Activated CD4-positive, alpha-beta T cell treated with anti-CD3 and anti-CD28 coated beads for 48 hours (primary cell): ENCODE measurements at places on chromosomes 6 and 20.

GRCh38 chr6:109187399-109188114, 92.2 kb downstream of the CEP57L1 start:
- DNase-seq, result peak; percentile 69

- DNase-seq, result no peak
These were observed 144.6 kb downstream of the CDKAL1 start for GRCh38 chr6:20678831-20679352.

DNA sequence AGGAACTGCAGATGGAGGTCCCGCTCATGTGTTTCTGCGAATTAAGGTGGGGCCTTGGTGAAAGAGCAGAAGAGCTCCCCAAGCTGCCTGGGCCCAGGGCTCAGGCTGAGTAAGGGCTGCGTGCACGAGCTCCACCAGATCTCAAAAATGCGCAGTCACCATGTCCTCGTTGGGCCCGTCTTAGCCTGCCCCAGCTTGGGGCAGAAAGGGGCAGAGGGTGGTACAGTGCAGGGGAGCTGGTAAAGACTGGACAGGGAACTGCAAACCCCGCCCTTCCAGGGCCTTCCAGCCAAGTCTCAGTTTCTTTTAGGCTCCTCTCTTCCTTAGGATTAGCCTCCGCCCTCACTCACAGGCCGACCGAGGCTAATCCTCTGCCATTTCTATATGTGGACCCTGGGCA, 101.6 kb downstream of the FOXF2 start:
- no peak for DNase-seq

- DNase-seq, result no peak
These were observed 3.1 kb downstream of the STXBP5 start for GRCh38 chr6:147207351-147207750.

GRCh38 chr6:155256122-155256795, 7.6 kb upstream of the CLDN20 start:
- no peak for DNase-seq

GRCh38 chr6:26105109-26105730, 18.0 kb downstream of the HFE start:
- no peak for DNase-seq

- DNase-seq, result no peak
These were observed 479.8 kb downstream of the NKAIN2 start for GRCh38 chr6:124283486-124283885.

GRCh38 chr20:4007383-4008025, 7.9 kb downstream of the RNF24 start:
- DNase-seq, result no peak

- no peak for DNase-seq
These were observed 122.6 kb downstream of the OLIG3 start for GRCh38 chr6:137371634-137372016.

- no peak for DNase-seq
These were observed 527 bp upstream of the DOK5 start for GRCh38 chr20:54474866-54475265.

DNA sequence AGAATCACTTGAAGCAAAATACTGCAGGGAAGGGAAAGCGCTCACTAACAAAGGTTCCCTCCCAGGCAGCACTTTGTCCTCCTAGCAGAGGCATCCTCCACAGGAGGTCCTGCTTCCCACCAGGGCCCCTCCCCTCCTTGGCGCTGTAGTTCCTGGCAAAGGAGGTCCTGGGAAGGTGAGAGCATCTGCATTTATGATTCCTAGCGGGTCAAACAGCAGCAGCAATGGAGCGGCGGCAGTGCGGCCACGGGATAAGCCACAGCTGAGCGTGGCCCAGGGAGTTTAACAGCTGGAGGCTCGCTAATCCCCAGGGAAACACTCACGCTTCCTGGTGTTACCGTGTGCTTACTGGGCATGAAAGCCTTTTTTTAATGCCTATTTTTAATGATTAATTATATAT, 185.8 kb downstream of the TTLL2 start:
- DNase-seq, result no peak

DNA sequence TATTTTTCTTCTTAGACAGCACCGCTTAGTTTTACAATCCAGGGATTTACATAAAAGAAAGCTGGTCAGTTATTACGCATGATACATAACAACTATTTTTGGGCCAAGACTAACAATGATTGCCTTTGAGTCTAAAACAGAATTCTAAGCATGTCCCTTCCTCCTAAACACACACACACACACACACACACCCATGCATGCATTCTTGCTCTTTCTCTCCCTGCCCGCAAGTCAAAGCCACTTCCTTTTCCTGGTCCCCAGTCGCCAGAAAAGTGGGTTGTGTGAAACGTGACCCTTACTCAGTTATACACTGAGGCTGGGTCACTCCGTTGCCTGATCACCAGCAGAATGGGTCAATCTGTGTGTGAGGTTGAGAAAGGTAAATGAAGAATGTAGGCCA, 31.4 kb downstream of the FYN start:
- DNase-seq, result peak; percentile 51

DNA sequence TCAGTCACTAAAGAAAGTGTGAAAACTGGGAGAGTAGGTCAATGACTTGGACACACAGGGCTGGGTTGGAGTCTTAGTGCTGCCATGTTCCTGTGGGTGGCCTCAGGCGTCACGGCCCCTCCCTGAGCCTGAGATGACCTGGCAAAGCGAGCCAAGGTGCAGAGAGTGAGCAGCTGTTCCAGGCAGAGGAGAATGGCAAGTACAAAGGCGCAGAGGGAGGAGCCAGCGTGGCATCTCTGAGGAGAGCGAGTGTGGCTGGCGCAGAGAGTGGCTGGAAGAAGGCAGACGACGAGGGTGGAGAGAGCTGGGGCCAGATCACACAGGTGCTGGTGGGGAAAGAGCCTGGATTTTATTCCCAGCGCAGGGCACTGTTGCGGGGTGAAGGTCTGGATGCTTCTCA, 20.6 kb upstream of the CHMP4B start:
- DNase-seq, result no peak

DNA sequence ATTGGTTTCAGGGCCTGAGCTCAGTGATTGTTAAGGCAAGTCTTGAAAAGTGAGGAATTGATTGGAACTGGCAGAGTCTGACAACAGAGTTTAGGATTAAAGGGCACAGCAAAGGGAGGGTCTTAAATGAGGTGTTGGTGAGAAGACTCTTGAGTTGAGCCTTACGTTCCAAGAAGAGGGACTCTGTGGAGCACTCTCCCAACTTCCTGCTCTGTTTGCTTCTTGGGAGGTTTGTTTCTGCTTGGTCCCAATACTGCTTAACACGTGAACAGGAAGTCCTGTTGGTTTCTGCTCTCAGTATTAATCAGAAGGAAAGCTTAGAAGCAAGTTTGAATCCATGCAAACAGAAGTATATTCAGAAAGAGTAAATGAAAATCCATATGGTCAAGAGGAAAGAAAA, 15.6 kb upstream of the SYNDIG1 start:
- DNase-seq, result no peak

GRCh38 chr6:101935732-101936131, 542.2 kb downstream of the GRIK2 start:
- DNase-seq, result no peak

- DNase-seq, result no peak
These were observed 70.8 kb upstream of the SLC22A23 start for GRCh38 chr6:3527651-3527977.

DNA sequence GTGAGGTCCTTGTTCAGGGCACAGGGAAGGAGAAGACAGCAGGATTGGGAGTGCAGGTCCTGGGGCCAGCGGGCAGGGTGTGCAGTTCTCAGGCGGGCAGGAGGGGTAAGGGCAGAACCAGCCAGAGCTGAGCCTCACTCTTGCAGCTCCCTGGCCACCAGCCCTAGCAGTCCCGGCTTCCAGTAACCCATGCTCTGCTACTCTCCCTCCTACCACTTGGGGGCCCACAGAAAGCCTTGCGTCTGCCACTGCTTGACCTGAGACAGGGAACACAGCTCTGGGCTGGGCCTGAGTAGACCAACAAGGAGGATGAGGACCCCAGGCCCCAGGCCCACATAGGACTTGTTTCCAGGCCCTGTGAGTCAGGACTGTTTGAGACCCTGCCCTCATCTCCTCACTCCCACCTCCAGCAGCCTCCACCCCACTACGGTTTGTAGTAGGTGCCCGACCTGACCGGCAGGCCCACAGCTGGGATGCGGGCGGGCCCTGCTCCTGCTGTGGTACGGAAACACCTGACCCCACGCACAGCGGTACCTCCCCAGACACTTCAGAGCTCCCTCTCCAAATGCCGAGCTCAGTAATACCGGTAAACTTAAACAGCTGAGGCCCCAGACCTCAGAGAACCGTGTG, 39.2 kb downstream of the KCNK5 start:
- peak; percentile 40 for DNase-seq

GRCh38 chr20:14055127-14055742, 59.9 kb downstream of the MACROD2 start:
- peak; percentile 10 for DNase-seq

DNA sequence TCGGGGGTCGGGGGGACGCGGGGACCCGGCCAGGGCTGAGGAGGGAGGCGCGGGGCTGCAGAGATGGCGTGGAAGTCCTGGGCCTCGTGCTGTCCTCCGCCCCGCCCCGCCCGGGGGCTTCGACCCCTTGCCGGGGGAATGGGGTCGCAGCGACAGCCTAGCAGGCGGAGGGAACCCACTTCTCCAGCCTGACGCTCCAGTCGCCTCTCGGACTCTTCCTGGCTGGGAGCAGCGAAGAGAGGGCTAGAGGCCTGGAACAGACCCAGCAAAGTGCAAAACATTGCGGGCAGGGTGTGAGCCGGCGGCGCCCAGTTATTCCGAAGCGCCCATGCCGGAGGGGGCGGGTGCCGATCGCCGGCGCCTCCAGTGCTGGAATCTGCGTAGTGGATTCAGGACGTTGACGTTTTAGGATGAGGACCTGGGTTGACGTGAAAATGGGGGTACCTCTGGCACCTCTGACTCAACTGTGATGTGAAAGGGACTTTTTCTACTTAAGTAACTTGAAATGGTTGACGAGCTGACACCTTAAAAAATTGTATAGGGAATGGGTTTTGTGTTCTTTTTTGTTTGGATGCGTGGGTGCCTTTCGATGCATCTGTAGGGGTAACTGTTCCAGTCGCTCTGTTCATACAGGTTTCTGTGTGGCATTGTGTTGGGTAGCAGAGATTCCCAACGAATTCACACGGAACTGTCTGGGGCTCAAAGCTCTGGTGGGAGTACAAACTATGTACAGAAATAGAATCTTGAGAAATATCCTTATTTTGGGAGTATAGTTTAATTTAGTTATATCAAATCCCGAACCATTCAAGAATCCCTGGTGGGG, 1.4 kb downstream of the SLC35F1 start:
- no peak for DNase-seq

DNA sequence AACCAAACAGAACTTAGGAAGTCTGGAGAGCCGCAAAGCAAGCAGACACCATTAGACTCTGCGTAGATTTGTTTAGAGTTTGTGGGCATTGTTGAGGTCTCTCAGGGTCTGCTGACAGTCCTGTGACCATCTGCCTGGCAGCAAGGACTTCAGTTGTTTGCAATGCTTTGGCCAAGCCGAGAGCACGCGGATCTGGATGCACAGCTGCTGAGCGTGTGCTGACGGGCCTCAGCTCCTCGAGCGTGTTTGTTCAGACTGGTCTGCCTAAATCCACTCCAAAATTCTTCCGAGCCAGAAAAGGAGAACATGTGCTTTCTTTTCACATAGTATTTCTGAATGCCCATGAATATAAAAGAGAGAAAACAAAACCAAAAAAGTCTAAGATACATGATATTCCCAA, 159.0 kb downstream of the ZNF217 start:
- no peak for DNase-seq

DNA sequence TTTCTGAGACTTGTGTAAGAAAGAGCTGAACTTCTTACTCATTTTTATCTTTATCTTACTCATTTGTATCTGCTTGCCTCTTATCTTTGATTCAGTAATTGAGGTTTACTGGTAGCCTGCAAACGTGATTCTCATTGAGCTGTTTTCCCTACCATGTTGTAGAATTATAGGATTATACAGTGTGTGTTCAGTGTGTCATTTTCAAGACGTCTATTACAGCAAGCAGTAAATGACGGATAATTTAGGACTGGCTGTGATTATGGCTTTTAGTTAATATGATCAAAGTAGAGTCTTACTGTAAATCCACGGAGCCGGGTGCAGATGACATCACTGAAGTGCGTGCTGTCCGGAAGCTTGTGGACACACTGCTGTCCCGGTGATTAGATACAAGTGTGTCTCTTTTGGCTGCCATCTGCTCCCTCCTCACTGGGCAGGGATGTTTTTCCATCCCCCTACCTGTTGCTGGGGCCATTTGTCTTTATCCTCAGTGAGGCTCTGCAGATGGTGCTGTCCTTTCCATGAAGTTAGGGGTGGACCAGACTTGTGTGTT, 6.0 kb downstream of the NELFCD start:
- DNase-seq, result no peak

DNA sequence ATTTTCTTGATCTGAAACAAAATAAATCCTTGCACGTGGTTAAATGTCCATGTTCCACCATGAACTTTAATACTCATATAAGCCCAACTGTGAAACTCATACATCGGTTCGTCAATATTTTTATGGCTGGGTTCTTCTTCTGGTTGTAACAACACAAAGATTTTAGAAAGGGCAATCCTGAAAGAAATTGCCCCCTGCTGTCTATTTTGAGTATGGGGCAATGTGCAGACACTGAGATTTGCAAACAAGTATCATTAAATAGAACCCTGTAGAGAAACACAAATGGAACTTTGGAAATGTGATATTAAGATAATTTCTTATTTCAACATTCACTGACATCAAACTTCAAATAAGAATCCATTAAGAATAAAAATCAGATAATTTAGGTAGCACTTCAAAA, 80.2 kb upstream of the PHACTR1 start:
- DNase-seq, result no peak

DNA sequence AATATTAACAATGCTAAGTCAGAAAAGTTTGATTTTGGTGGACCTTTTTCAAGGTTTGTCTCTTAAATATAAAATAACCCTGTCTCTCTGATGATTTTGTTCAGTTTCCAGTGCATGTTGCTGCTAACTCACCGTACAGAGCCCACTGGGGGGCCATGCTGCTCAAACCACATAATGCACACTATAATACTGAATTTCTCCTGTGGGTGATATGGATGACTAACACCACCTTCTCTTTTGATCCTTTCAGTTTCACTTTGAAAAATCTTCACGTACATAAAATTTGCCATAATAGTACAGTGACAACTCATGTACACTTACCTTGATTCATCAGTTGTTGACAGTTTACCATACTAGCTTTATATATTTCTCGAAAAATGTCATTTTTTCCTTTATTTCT, 506.6 kb upstream of the MAN1A1 start:
- peak; percentile 22 for DNase-seq

DNA sequence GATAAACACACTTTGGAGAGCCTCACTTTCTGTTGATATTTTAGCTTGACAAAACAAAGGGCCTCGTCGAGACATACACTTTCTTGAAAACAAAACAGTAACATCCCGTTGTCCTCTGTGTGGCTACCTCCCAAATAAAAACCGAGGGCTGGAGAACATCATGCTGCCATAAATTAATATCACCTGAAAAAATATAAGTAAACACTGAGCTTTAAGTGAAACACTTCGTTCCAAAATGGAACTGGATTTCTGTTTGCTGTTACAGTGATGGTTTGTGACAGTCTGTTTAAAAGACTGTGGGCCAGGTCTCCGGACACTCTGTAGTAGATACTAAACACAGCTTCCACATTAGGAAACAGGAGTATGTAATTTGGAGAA, 187.2 kb downstream of the SMOC2 start:
- no peak for DNase-seq

GRCh38 chr6:43907789-43908472, 137.9 kb downstream of the VEGFA start:
- DNase-seq, result no peak
